CD14-positive monocyte (primary cell): ENCODE measurements at places on chromosomes 13 and 19.

DNA sequence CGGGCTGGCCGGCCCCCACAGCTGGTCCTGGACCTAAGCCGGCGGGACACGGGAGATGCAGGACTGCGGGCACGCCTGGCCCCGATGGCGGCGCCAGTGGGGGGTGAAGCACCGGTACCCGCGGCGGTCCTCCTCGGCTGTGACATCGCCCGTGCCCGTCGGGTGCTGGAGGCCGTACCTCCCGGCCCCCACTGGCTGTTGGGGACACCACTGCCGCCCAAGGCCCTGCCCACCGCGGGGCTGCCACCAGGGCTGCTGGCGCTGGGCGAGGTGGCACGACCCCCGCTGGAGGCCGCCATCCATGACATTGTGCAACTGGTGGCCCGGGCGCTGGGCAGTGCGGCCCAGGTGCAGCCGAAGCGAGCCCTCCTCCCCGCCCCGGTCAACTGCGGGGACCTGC lies 3.1 kb downstream of the GRIN3B start:
- no peak for DNase-seq

DNA sequence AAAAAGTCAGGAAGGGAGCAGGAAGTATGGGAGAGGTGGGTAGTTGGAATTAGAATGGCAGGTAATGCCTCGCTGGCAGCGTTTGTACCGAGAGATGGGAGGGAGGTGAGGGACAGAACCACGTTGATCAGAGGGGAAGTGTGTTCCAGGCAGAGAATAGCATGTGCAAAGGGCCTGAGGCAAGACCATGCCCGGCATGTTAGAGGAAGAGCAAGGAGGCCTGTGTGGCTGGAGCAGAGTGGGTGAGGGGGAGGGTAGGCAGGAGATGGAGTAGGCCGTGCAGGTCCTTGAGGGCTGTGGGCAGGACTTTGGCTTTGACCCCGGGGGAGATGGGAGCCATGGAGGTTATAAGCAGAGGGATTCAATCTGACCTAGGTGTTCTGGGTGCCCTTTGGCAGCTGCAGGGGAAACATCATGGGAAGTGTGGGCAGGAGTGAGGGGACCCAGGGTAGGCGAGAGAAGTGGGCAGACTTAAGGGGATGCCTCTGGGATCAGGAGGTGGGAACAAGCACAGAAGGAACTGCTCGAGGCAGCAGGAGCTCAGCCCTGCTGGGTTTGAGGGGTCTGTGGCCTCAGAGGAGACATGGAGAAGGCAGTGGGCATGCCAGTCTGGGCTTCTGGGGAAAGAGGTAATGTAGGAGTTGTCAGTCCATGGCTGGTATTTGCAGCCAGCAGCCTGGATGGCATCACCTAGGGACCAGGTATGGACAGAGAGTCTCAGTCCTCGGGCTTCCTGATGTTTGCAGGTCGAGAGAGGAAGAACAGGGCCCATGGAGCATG lies 48.8 kb downstream of the CD320 start:
- no peak for DNase-seq

GRCh38 chr13:111006506-111007031 lies 91.7 kb upstream of the ANKRD10 start:
- no peak for DNase-seq

GRCh38 chr19:29482855-29483640 lies 42.7 kb upstream of the VSTM2B start:
- DNase-seq, result no peak

DNA sequence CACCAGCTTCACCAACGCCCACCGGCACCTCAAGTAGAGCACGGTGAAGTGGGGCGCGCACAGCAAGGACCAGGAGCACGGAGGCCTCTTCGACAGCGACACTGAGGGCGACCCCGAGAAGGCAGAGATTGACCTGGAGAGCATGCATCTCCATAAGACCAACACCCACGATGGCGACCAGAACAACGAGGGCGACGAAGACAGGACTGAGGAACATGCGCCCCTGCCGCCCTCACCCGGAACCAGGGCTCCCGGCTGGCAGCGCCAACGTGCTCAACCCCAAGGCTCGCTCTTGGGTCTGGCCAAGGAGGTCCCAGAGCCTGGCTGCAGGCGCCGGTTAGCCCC lies 18.5 kb upstream of the RNF17 start:
- DNase-seq, result no peak

DNA sequence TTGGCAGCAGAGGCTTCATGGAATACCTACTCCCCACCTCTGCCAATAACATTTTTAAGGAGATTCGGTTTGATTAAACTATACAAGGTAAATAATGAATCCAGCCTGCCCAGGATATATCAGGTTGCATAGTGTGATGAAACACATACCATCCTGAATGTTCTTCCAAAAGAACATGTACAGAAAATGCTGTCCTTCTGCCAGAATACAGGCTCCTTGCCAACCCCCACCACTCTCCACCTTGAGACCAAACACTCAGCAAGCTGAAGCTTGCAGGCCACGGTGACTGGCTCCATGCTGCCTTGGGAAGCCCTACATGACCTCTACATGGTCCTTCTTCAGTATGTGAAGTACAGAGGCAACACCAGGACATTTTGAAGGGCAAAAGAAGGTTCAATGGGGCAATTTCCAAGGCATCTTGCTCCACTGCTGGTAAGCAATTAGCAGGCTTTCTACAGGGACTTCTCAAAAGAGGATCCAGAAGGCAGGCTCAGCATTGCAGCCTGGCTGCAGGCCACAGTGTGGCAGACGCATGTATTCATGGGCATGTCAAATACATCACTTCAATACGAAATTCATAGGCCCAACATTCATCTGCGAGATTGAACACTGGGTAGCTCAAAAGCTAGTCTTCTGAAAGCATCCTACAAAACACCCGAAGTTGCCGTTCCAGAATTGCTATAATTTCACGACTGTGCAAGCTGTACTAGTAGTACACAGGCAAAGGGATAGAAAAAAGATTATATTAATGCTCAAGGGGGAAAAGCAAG lies 62.4 kb upstream of the SERP2 start:
- DNase-seq, result peak; percentile 9

DNA sequence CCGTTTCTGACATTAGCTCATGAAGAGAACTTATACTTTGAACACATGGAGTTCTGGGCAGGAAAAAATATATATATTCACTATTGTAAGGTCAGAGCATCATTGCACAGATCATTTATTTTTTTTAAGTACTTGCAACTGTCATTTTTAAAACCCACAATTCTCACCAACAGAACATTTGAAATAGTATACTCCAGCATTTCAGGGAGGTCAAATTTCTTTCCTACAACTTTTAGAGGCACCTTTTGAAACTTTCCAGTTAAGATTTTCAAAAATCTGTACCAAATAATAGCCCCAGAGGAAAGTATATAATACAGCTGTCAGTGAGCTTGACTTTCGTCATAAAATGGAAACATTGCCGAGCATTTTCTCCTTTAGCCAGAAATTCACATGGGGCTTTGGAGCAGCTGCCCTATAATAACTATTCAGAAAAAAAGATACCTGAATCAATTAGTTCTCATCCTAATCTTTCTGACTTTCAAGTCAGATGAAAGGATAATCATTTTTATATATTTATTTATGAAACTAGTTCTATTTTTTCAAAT lies 10.9 kb downstream of the KCTD12 start:
- DNase-seq, result no peak

GRCh38 chr13:112741185-112741755 lies 51.4 kb downstream of the ATP11A start:
- DNase-seq, result no peak
